ENCODE measurements at places on chromosomes 1 and 21.

DNA sequence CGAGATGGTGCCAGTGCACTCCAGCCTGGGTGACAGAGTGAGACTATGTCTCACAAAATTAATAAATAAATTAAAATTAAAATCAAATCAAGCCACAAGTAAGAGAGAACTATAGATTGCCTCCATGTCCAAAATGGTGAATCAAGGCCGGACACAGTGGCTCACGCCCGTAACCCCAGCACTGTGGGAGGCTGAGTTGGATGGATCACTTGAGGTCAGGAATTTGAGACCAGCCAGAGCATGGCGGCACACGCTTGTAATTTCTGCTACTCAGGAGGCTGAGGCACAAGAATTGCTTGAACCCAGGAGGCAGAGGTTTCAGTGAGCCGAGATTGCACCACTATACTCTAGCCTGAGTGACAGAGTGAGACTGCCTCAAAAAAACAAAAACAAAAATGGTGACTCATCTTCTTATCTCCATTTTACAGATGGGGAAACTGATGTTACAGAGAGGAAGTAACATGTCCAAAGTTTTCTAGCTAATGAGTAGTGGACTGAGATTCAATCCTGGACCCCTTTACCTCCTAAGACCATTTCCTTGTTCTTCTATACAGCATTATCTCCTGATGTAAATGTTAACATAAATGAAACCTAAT, 99.0 kb upstream of the HNRNPU start:
- DNase-seq = no peak

GRCh38 chr1:165912638-165913037, 85.2 kb downstream of the UCK2 start:
- DNase-seq = no peak

DNA sequence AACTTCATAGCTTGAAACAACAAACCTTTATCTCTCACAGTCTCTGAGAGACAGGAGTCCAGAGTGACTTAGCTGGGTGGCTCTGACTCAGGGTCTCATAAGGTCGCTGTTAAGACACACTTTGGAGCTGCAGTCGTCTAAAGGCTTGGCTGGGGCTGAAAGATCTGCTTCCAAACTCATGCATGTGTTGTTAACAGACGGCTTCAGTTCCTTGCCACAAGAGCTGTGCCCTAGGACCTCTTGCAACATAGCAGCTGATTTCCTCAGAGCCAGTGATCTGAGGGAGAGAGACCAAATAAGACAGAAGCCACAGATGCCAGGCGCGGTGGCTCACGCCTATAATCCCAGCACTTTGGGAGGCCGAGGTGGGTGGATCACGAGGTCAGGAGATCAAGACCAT, 176.8 kb downstream of the DISC1 start:
- DNase-seq = no peak

GRCh38 chr1:227169343-227169742, 148.9 kb downstream of the CDC42BPA start:
- DNase-seq = no peak

GRCh38 chr1:67441183-67441582, 11.0 kb upstream of the SERBP1 start:
- DNase-seq = no peak

DNA sequence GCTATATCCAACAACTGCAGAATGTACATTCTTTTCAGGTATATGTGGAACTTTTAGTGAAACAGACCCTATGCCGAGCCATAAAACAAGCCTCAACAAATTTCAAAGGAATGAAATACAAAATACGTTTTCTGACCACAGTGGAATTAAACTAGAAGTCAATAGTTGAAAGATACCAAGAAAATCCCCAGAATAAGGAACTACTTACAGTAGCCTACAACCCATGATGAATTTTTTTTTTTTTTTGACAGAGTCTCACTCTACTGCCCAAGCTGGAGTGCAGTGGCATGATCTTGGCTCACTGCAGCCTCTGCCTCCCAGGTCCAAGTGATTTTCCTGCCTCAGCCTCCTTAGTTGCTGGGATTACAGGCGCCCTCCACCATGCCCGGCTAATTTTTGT, 83.4 kb downstream of the RUNX3 start:
- no peak for DNase-seq

DNA sequence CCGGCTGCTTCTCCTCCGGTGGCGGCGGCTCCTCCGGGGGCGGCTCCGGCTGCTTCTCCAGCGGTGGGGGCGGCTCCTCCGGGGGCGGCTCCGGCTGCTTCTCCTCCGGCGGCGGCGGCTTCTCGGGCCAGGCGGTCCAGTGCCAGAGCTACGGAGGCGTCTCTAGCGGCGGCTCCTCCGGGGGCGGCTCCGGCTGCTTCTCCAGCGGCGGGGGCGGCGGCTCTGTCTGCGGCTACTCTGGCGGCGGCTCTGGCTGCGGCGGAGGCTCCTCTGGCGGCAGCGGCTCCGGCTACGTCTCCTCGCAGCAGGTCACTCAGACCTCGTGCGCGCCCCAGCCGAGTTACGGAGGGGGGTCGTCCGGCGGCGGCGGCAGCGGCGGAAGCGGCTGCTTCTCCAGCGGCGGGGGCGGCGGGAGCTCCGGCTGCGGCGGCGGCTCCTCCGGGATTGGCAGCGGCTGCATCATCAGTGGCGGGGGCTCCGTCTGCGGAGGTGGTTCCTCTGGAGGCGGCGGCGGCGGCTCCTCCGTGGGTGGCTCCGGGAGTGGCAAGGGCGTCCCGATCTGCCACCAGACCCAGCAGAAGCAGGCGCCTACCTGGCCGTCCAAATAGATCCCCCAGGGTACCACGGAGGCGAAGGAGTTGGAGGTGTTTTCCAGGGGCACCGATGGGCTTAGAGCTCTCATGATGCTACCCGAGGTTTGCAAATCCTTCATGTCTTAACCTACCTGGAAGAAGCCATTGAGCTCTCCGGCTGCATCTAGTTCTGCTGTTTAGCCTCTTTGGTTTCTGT, 2.0 kb downstream of the LORICRIN start:
- DNase-seq = no peak

All from NCI-H1105 (cell line).